Ecto neural progenitor cell (in vitro differentiated cells): ENCODE measurements at places on chromosomes 3 and 15.

DNA sequence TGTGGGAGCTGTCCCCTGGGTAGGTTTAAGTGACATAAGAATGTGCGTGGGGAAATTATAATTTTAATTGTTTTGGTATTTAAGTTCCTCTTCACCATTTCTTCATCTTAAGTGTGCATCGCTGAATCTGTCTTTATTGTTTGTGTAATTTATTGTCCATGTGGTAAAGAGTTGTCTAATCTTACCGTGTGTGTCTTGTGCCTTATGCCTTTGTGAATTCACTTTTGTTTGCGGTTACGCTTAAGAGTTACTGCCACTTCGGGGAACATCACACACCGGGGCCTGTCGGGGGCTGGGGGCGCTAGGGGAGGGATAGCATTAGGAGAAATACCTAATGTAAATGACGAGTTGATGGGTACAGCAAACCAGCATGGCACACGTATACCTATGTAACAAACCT, 767 bp downstream of the WDR48 start:
- DNase-seq: no peak

DNA sequence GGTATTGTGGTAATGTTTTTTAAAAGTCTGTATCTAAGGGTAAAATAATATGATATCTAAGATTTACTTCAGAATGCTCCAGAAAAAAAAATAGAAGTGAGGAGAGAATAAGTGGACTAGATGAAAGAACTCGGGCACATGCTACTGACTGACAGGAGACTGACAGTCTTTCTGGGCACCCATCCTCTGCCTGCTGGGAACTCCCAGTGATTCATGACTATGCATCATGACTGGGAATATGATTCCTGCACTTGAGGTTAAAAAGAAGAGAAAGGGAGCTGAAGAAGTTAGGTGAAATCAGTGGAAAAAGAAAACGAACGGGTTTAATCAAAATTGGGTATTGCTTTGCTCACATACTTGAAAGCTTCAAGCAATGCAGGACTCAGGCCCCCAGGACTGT, 35.7 kb upstream of the SPSB4 start:
- no peak for DNase-seq

GRCh38 chr3:2908693-2909351, 201.4 kb downstream of the IL5RA start:
- no peak for DNase-seq

DNA sequence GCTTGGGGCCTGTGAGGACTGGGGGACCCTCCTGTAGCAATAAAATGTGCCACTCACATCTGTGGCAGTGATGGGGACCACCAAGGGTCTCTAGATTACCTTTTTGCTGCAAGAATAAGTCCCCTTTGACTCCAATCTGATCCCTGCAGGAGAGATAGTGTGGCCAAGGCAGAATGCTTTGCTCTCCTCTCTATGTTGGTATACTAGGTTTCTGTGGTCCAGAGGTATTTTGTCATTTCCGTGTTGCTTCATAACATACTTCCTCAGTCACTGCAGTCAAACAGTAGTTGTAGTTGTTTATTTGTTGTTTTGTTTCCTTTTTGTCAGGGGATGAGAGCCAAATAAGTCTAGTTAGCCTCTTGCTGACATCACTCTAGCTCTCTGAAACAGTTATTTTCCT, 13.1 kb upstream of the NAALADL2 start:
- DNase-seq: no peak

- no peak for DNase-seq
These were observed 427.4 kb downstream of the LPP start for GRCh38 chr3:188581365-188581764.
